ENCODE measurements at places on chromosomes 16 and 17.

- DNase-seq, result peak; percentile 95
Measured at GRCh38 chr16:72787514-72788268, 260.2 kb downstream of the ZFHX3 start.

- DNase-seq, result peak; percentile 84
Measured at GRCh38 chr17:47305302-47305923, 18.3 kb upstream of the EFCAB13 start.

DNA sequence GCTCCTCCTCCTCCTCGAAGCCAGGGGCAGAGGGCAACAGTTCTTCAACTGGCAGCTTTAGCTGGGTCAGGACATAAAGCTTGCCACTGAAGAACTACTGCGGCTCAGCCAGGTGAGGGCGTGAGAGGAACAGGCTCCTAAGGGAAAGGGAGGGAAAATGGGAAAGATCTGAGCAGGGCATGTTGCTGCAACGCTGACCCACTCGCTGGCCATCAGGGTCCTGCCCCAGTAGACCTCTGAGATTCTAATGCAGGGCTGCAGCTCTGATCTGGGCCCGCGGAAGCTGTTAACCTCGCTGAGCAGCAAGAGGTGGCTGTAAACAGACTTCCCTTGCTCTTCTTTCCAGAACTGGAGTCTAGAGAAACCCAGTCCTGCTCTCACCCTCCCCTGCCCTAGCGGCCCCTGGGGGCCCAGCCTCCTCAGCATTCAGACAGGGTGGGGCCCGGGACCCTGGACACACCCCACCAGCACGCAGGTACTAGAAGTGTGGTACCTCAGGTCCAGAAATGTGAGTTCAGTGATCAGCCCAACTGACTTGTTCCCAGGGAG is 3.8 kb upstream of the TLCD2 start:
- DNase-seq, result no peak

DNA sequence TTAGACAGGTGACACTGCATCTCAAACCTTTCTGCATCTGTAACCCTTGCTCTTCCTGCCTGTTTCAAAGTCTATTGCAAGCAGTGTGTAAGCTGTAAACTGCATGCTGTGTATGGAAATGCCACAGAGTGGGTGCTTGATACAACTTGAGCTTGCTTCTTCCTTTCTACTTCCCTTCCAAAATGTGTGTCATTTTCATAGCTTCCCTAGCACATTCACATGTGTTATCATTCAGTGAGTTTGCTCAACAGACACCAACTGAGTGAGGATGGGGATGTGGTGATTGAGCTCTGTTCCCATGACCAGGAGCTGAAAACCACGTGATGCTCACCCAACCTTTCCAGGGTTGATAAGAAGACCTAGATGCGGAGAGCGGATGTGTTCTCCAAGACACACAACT is 111.1 kb downstream of the VAT1L start:
- DNase-seq, result no peak

GRCh38 chr17:48270899-48271298 is 159.1 kb downstream of the SKAP1 start:
- DNase-seq, result no peak

- DNase-seq, result peak; percentile 95
Measured at GRCh38 chr17:1787301-1787902, 25.5 kb downstream of the SERPINF1 start.

DNA sequence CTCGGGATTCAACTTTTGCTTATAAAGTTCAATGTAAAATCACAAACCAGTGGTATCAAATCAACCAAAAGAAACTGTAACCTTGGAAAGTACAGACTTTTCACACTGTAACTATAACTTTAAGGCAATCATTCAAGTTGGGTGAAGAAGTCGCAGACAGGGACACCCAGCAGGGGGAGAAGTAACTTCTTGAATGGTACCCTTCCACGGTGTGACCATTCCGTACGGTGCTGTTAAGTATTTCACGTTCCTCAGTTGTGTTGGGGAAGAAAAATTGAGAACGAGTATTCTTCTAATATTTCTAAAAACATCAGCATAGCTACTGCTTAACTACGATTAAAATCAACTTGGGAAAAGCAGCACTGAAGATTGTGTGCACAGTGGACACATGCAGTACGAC is 55.8 kb downstream of the MYH10 start:
- no peak for DNase-seq

DNA sequence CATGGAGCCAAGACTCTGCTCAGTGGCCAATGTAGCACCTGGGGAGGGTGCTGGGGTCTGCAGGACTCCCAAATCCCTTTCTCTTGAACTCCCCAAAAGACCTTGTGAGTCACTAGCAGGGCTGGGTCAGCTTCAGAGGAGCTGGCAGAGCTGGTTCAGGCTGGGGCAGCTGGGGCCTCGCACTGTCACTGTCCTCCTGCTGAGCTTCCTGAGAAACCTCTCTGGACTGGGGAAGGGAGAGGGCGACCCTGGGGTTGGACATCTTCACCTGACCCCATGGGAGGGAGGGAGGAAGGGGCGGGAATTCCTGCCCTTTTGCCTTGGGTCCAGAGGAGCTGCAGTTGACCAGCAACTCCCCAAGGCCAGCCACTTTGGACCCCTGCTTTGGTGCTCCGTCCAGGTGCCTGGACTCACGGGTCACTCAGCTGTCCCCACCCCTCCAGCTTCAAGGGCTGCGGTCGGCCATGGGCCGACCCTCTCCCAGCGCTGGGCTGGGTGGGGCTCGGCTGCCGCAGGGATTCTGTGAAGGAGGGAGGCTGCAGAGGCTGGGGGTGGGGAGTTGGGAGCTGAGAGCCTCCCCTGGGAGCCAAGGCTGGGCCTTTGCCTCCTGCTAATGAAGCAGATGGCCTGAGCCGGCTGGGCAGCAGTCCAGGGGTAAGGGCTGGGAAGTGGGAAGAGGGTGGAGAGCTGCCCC is 9.2 kb downstream of the FMNL1 start:
- DNase-seq, result peak; percentile 73

GRCh38 chr16:56841659-56842058 is 23.3 kb upstream of the SLC12A3 start:
- no peak for DNase-seq

DNA sequence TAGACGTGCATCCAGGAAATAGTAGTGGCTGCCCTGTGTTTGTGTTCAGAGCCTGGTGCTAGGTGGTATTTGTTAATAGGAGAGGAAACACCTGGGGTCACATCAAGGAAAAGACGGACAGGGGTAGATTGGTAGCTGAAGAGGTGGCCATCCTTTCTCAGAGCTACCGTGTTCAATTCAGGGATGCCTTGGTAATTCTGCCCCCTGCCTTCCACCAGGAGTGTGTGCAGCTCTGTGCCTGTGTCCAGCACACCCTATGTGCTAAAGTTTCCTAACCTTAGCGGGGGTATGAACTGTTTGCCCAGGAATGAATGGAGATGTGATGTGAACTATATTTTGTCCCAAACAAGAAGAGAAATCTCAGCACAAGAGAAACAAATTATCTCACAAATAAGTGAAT is 174.1 kb upstream of the MPHOSPH6 start:
- peak; percentile 20 for DNase-seq

- DNase-seq, result no peak
Measured at GRCh38 chr17:39171933-39172332, 6.0 kb upstream of the ARL5C start.

GRCh38 chr17:44804302-44805089 is 25.6 kb downstream of the GJC1 start:
- no peak for DNase-seq

GRCh38 chr16:8928467-8928957 is 35.2 kb downstream of the USP7 start:
- DNase-seq, result no peak

GRCh38 chr16:85507342-85507741 is 105.8 kb upstream of the GSE1 start:
- no peak for DNase-seq

DNA sequence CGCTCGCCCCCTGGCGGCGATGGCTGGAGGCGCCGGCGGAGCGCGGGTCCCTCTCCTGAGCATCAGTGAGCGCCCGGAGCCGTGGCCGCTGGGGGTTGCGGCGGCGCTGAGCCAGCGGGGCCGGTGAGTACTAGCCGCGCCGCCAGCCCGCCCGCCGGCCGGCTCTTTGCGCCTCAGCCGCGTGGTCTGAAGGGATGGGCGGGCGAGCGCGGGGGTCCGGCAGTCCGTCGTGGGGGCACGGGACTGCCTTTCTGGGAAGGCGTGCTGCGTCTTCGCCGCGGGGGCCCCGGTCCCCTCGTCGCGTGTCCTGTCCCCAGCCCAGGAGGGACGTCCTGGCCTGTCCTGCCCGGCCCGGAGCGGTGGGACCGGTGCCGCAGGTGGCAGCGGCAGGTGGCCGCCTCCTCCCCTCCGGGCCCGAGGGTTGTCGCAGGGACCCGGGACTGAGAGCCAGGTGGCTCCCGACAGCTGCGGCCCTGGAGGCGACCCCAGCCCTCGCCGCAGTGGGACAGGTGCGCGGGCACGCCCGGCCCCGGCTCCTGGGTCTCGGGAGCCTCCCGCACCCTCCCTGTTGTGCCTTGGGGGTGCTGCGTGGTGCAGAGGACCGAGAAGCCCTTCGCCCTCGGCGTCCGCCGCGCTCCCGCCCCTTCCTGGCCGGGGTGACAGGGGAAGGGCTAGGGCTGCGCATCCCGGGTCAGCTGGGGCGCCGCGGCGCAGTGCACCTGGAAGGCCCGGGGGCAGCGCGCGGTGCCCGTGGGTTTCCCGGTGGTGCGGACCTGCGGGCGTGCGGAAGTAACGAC is at the start of gene SPECC1:
SPECC1 (plus strand) TSS at position 58 of the 797 bp plus-strand sequence. CDS start 87,293 bp downstream, outside the sequence.
- peak; percentile 12 for DNase-seq

GRCh38 chr17:55549140-55549539 is 37.9 kb upstream of the SMIM36 start:
- DNase-seq, result no peak

- DNase-seq, result no peak
Measured at GRCh38 chr17:13746404-13746803, 144.7 kb upstream of the HS3ST3A1 start.

GRCh38 chr16:66580605-66581209 is 1.4 kb downstream of the CMTM2 start:
- peak; percentile 77 for DNase-seq

DNA sequence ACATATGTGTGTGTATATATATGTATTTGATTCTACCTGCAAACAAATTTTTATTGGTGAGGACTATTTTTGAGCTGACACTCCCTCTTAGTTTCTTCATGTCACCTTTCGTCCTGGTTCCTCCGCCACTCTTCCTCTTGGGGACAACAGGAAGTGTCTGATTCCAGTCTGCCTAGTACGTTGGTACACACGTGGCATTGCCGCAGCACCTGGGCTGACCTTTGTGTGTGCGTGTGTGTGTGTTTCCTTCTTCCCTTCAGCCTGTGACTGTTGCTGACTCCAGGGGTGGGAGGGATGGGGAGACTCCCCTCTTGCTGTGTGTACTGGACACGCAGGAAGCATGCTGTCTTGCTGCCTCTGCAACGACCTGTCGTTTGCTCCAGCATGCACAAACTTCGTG is 29.4 kb upstream of the CACNG5 start:
- no peak for DNase-seq

DNA sequence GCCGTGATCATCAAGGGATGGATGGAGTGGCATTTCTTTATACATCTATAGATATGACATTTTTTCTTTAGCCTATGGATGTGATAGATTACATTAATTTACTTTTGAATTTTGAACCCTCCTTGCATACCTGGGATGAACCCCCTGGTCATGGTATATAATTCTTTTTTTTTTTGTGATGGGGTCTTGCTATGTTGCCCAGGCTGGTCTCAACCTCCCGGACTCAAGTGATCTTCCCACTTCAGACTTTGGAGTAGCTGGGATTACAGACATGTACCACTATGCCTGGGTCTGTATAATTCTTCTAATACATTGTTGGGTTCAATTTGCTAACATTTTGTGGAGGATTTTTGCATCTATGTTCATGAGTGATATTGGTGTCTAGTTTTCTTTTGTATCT is 1.7 kb upstream of the TNS4 start:
- no peak for DNase-seq

GRCh38 chr17:57357392-57357784 is 101.1 kb downstream of the MSI2 start:
- no peak for DNase-seq

DNA sequence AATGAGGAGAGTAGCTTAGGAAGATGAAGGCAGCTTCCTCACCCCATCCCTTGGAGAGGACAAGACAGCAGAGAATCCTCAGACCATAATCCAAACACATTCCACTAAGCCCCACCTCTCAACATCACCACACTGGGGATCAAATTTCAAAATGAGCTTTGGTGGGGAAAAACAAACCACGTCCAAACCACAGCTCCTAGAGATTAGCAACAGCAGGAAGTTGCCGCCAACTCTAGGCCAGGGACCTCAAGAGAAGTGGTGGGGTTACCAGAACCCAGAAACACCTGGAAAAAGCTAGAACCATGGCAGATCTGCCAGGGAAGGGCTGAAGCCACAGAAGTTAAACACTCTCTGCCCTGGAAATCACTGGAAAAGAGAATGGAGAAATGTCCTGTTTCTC is 571.6 kb downstream of the HS3ST4 start:
- DNase-seq, result no peak

DNA sequence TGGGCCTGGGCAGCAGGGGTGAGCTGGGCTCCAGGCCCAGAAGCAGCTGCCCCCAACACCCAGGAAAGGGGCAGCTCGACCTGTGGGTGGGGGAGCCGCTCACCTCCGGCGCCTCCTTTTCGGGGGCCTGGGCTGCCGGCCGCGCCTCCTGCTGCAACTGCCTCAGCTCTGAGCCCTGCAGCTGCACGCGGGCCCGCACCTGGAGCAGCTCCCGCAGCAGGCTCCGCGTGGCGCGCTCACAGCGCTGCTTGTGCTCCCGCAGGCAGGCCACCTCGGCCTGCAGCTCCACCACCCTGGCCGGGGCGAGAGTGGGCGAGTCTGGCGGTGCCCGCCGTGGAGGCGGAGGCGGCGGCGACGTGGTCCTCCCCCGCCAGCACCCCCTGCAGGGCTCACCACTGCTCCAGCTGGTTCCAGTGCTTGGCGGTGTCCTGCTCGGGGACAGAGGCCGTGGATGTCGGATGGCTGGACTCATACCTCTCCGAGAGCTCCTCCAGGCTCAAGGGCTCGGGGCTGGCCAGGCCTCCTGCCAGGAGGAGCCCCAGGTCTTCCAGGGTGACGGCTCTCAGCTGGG is 868 bp downstream of the CCDC154 start:
- DNase-seq, result no peak

DNA sequence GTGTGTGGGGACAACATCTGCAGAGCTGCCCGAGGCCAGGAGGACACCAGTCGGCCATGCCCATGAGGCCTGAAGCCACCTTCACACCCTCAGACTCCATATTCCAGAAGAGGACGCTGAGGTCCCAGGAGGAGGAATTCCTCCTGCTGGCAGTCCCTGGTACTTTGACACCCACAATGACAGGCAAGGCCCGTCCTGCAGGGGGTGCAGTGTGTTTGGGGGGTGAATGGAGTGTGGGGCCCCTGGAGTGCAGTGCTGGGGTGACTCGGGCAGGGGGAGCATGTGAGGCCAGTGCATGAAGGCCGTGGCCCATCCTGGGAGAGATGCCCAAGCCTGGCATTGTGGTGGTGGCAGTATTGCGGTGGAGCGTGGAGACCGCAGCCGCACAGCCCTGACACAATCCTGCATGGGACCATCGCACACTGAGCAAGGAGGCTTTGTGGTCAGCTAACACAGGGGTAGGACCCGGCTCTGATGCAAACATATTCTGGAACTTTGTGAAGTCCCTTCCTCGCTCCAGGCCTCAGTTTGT is 52.2 kb downstream of the ZDHHC7 start:
- DNase-seq, result no peak

Data from AG20443 (cell line).